ENCODE measurements at places on chromosomes 13 and 19.

DNA sequence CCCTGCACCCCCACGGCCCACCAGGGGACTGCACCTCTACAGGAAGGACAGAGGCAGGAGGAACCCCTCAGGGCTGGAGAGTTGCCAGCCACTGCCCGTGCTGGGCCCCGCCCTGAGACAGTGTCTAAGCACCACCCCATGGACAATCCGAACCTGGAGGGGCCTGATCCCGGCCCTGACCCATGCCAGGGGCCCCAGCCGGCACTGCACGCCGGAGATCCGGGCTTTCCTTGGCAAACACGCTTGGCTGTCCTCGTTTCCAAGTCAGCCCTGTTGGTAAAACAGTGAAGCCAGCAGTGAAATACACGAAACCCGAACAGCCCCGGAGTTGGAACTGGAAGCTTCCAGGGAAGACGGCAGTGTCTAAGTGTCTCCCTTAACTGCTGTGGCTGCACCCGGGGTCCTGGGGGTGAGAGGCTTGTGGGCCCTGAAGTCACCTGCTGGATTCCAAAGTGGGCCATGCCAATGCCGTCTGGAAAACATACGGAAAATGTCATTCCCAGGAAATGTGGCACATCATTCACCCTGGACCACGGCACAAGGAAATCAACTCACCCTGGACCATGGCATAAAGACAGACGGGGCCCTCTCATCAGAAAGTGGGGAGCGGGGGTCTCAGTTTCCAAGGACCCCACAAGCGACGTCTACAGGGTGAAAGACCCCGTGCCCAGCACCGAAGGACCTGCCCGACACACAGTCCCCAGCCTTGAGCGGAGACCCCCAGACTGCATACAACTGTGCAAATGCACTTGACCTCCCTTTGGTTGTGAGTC is 30.9 kb downstream of the RASA3 start:
- DNase-seq: no peak

DNA sequence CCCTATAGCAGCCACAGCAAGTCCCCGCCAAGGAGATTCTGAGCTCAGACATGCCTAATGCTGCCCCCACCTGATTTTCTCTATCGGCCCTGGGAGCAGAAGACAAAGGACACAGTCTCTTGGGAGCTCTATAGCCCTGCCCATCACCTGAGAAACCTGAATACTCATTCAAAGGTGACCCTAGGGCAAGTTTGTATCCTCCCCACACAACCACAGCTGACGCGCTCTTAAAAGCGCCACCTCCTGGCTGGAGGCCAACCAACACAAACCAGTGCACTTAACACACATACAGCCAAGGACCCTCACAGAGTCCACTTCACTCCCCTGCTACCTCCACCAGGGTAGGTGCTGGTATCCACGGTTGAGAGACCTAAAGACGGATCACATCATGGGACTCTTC is 8.8 kb upstream of the IGFL4 start:
- DNase-seq: peak; percentile 89

DNA sequence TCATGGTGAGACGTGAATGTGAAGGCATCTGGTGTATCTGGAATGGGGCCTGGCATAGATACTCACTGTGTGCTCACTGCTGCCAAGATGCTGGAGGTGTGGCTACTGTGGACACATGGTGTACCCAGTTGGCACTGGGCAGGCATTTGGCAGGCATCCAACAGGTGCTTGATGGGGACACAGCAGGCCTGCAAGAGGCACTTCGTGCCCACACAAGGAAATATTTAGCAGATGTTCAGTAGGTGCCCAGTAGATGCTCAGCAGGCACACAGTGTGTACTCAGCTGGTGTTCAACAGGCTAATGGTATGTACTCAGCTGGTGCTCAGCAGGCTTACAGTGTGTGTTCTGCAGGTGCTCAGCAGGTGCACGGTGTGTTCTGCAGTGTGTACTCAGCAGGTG is 14.2 kb downstream of the CRTC1 start:
- no peak for DNase-seq

DNA sequence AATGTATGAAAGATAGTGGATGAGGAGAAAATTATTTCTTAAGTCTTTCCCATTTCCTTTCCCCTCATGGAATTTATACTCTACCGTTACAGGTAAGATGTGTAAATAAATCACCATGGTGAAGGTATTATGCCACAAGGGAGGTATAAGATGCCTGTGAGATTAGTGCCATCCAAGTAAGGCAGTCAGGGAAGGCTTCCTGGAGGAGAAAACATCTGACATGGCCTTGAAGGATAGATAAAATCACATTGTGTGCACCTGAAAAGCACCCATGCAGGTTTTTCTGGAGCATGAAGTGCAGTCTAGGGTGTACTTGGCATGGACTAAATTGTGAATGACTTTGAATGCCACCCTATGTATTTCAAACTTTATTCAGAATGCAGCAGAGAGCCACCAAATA is 15.3 kb downstream of the MBNL2 start:
- no peak for DNase-seq

GRCh38 chr19:47839913-47840312 is 18.2 kb downstream of the CRX start:
- DNase-seq: peak; percentile 78

- DNase-seq: no peak
These were observed 20.0 kb downstream of the PNMA8A start for GRCh38 chr19:46451352-46451751.

DNA sequence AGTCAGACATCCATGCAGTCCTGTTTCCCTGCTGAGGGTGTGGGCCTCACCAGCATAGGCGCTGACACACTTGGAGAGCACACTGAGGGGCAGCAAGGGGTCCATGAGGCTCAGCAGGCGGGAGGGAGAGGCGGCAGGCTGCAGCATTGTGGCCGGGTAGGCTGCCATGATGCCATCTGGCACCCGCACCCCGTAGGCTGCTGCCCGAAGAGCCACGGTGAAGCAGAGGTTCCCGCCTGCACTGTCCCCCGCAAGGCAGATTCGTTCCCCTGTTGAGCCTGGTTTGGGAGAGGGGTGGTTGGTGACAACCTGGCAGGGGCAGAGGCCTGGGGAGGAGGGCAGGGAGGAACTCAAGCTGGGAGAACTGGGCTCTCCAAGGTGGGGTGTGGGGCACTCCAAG is 16.0 kb upstream of the CNFN start:
- DNase-seq: no peak

- DNase-seq: no peak
These were observed 4.7 kb downstream of the AKT1S1 start for GRCh38 chr19:49872245-49873128.

DNA sequence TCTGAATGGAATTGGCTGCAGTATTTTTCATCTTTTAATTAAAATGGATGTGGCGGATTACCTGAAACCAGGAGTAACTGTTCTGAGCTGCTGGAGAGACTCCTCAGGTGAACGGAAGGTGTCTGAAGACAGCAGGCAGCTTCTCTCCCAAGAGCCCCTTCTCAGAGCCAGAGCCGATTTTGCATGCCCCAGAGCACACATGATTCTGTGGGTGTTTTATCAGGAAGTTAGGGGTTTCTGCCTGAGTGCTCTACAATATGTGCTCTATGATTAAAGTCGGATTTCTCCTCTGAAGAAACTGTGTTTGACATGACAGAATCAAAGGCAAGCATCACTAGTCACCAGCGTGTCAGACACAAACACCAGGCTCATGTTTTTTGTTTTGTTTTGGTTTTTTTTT is 60.7 kb upstream of the MCF2L start:
- DNase-seq: no peak

DNA sequence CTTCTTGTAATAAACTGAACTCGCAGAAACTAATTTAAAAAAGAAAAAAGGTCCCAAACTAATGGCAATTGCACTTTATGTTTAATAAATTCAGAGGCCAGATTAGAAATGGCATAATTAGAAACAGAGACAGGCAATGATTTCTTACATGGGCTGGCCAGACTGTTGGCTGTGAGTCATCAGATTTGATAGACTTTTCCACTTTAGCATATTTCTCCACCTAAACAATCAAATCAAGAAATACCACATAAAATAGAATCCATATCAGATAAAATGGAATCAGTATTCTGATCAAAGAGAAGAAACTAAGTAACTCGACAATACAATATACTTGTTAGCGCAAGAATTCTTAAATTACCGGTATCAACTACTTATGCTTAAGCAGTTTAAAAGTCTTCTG is 29.0 kb downstream of the EXOSC8 start:
- no peak for DNase-seq

- DNase-seq: no peak
These were observed 17.2 kb upstream of the EMC10 start for GRCh38 chr19:50459067-50459456.

DNA sequence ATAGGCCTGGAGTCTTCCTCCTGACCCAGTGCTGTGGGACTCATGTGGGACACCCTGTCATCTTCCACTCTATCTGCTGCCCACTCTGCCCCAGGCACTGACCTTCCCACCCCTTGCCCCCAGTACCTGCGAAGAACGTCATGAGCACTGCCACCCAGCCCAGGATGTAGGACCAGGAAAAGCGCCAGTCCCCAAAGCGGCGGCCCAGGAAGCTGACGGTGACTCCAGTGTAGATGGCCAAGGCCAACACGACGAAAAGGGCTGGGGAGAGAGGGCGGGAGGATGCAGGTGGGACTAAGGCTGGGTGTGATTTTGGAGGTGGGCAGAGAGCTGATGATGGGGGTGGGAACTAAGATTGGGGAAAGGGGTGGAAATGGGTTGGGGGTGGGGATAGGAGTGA is 7.4 kb downstream of the LIM2 start:
- no peak for DNase-seq

GRCh38 chr19:49097453-49098288 is 12.4 kb downstream of the SNRNP70 start:
- DNase-seq: peak; percentile 90

DNA sequence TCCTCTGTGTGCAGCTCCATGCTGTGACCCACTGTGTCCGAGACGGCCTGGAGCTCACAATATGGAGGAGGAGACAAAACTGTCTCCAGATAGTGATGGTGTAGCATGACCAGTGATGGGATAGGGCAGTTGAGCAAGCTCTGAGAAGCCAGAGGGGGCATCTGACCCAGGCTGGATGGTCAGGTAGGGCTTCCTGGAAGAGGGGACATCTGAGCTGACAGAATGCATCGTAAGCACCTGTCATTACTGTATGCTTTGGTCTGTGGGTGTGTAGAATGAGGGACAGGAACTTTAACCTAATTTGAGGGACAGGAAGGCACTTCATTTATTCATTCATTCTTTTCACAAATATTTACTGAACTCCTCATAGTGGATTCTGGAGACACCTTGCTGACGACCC is 6.5 kb upstream of the TOMM40 start:
- DNase-seq: no peak

GRCh38 chr19:40609561-40610395 is 8.6 kb downstream of the LTBP4 start:
- DNase-seq: peak; percentile 95

DNA sequence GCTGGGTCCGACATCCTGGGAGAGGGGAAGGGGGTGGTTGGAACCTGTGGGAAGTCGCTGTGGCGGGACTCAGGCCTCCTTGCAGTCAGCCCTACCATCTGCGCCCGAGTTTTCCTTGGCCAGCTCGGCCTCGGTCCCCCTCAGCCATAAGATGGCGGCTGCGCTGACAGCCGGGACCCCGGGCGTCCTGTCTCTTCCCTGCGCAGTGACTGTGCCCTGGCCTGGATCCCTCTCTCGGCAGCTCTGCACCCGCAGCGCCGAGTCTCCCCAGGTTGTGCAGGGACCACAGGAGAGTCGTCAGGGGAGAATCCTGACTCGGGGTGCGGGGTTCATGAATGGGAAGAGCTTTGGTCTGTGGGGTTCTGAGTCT is 345 bp downstream of the ZNF257 start:
- DNase-seq: no peak

DNA sequence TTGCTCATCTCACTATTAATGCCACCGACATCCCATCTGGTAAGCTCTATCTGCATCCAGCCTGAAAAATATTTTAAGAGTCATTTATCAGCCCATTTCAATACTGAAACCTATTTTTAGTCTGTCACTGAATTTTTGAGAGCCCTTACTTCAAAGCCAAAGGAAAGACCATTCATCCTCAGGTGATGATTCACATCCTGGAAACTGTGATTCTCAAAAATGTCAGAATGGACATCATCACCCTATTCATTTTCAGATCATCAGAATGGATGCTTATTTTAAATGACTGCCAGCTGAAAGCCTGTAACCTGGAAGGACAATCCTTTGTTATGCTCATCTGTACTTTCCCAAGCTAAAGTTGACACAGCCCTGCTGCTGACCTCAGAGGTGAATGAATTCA is 27.0 kb downstream of the TNFSF11 start:
- no peak for DNase-seq

DNA sequence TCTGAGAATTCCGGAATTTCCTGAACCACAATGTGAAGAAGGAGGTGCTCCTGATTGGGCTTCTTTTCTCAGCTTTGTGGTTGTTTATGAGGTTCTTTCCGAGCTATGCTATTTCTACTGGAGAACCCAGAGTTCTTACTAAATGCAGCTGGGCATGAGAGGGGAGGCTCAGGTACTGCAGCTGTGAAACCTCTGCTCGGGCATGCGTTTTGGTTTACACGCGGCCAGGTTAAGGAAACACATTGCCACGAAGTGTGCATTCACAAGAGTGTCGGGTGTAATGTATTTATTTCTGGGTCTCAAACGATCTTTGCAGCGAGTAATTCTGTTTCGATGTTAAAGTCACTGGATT is 661 bp upstream of the MIR17HG start:
- peak; percentile 64 for DNase-seq

- DNase-seq: peak; percentile 43
These were observed 119.7 kb upstream of the SPATA13 start for GRCh38 chr13:24040835-24041234.

- no peak for DNase-seq
These were observed 12.1 kb upstream of the ZNF254 start for GRCh38 chr19:24074720-24075454.

DNA sequence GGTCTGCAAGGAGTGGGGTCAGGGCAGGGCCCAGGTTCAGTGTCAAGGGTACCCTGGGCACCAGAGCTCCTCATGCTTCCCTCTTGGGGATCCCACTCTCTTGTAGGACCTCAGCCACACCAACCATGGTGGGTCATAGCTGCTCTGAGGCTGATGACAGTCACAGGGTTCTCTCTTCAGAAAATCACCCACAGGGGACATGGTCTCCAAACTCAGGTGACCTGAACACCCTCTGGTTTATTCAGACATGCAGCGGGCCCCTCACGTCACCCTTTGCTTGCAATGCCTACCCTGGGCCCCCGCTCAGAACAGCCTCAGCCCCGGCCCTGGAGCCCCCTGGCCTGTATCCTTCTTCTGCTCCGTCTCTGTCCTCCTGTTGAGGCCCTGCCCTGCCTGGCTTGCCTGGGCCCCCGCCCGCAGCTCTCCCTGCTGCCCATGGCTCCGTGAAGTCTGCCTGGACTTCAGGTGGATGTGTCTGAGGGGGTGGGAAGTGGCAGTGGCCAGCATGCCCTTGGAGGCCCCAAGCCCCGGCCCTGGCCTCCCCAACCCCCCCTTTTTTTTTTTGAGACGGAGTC is 20.4 kb downstream of the CHERP start:
- DNase-seq: no peak
